ENCODE measurements at places on chromosomes 2 and 18. TPM values are rescaled to one million over a fixed set of nuclear protein-coding genes. Genes with fewer than 3 reads are reported as not detected.

GRCh38 chr18:74294526-74294925 lies 2.8 kb upstream of the CYB5A start:
- H3K27ac ChIP-seq, result no peak overlapping the region
- peaks cover 16% of the 10 kb centered on the region for H3K4me1 ChIP-seq
- no peak for DNase-seq

GRCh38 chr2:39479696-39480095 lies 42.6 kb upstream of the MAP4K3 start:
- no peaks in the 10 kb centered on the region for H3K27me3 ChIP-seq
- no peak for DNase-seq
- no peak overlapping the region for H3K27ac ChIP-seq
- no peaks in the 10 kb centered on the region for H3K4me1 ChIP-seq

GRCh38 chr2:44938287-44939105 lies 3.0 kb upstream of the SIX3 start:
- H3K27ac ChIP-seq, result no peak overlapping the region
- H3K4me3 ChIP-seq, result no peak overlapping the region
- peaks cover 5% of the 10 kb centered on the region for H3K27me3 ChIP-seq

GRCh38 chr2:150429384-150429961 lies 58.0 kb downstream of the RND3 start:
- H3K27ac ChIP-seq, result no peak overlapping the region
- DNase-seq, result no peak
- H3K4me3 ChIP-seq, result no peak overlapping the region
- no peaks in the 10 kb centered on the region for H3K36me3 ChIP-seq
- H3K4me1 ChIP-seq, result no peaks in the 10 kb centered on the region
- no peaks in the 10 kb centered on the region for H3K27me3 ChIP-seq

DNA sequence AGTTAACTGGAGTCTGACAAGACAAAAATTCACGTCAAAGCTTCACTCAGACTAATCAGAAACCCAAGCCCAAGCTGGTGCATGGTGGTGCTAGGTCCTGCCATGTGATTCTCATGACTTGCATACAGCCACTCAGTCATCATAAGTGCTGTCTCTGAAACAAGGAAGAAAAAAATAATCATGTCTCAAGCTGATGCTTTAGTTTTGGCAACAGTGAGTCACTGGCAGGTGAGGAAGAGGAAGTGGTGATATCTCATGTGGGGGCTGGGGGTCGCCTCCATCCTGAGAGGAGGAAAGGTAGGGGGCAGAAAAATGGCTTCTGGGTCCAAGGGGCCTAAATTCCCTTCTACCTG lies 136.3 kb downstream of the TMEM163 start:
- H3K36me3 ChIP-seq, result no peaks in the 10 kb centered on the region
- H3K4me3 ChIP-seq, result no peak overlapping the region
- DNase-seq, result no peak
- H3K27ac ChIP-seq, result no peak overlapping the region
- no peaks in the 10 kb centered on the region for H3K4me1 ChIP-seq

- no peaks in the 10 kb centered on the region for H3K36me3 ChIP-seq
- H3K4me1 ChIP-seq, result no peaks in the 10 kb centered on the region
- H3K27me3 ChIP-seq, result no peaks in the 10 kb centered on the region
Measured at GRCh38 chr2:216780843-216781242, 79.0 kb downstream of the TNP1 start.

DNA sequence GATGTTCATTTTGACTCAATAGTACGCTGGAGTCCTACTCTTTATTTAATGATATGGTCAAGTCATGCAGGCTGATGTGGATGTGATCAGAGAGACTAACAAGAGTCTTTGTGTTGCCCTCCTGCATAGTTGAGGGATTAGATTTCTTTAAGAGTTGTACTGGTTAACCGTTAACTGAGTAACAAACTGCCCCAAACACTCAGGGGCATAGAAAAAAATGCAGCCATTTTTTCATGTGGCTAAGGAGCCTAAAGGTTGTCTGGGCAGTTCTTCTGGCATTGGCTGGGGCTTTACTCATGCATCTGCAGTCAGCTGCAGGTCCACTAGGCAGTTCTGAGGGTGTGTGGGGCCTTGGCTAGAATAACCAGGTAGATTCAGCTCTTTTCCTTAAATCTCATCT lies 32.5 kb downstream of the DOCK10 start:
- no peaks in the 10 kb centered on the region for H3K27me3 ChIP-seq
- H3K4me3 ChIP-seq, result no peak overlapping the region
- no peak for DNase-seq

GRCh38 chr2:137948894-137949293 lies 15.4 kb upstream of the HNMT start:
- H3K27ac ChIP-seq, result no peak overlapping the region
- H3K36me3 ChIP-seq, result no peaks in the 10 kb centered on the region
- DNase-seq, result no peak
- no peak overlapping the region for H3K4me3 ChIP-seq

DNA sequence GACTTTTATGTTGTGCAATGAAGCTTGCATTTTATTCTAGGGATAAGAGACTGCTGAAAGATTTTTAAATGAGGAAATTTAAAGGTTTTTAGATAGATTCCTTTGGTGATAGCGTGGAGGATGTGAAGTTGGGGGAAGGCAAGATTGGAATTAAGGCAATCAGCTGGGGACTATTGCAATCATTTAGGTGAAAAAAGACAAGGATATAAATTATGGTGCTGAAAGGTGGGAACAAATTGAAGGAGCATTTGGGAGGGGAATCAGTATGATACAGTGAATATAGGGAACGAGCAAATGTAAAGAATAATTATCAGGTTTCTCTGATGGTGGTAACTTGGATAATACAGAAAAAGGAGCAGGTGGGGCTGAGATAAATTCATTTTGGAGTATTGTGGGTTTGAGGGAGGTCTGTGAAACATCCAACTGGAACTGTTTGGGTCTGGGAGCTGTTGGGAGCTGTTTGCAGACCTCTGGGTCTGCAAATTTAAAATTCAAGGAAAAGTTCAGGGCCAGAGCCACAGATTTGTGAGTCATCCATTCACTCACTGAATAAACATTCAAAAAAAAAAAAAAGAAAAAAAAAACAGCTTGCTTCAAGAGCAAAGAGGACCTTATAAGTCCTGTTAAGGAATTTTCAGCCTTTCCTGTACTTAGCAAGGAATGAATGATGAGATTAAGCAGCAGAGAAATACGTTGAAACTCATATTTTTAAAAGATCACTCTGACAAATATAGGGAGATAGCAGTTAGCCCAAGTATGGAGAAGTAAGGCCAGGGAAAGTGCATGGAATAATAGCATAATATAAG lies 257.5 kb upstream of the FN1 start:
- H3K27ac ChIP-seq, result no peak overlapping the region
- no peaks in the 10 kb centered on the region for H3K36me3 ChIP-seq
- no peaks in the 10 kb centered on the region for H3K27me3 ChIP-seq
- no peak overlapping the region for H3K4me3 ChIP-seq
- no peak for DNase-seq

DNA sequence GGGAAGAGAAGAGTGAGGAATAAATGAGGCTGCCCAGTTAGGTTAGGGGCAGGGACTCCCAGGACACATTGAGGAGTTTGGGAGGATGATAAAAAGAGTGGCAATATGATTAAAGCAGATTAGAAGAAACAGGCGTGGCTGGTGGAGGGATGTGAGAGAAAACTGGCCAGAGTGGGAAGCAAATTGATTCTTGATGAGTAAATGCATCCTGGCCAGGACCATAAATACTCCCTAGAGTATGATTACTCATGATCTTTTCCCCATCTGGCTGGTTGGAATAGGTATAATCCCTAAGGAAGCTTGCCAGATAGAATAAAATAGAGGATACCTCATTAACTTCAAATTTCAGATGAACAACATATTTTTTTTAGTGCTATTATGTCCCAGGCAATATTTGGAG lies 21.5 kb upstream of the DAW1 start:
- no peak overlapping the region for H3K27ac ChIP-seq
- no peaks in the 10 kb centered on the region for H3K36me3 ChIP-seq
- no peaks in the 10 kb centered on the region for H3K27me3 ChIP-seq
- H3K4me3 ChIP-seq, result no peak overlapping the region

DNA sequence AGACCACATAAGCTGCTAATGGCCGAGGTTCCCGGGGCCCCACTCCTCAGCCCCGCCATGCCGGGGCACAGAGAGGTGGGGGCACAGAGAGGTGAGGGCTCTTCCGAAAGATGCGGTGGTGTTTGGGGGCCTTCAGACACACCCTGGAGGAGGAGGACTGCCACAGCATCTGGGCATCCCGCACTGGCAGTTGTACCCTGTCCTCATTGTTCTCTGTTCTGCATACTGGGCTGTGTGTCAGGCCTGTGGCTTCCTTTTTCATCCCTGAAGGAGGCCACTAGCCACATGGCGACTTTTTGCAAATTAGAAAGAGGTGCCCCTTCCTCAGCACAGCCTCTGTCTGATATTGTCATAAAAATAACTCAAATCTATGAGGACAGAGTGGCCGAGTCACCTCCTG lies 150.1 kb downstream of the CTIF start:
- H3K4me3 ChIP-seq, result no peak overlapping the region
- H3K27ac ChIP-seq, result no peak overlapping the region

- no peaks in the 10 kb centered on the region for H3K27me3 ChIP-seq
- no peak overlapping the region for H3K27ac ChIP-seq
- H3K4me3 ChIP-seq, result no peak overlapping the region
- no peaks in the 10 kb centered on the region for H3K4me1 ChIP-seq
Measured at GRCh38 chr2:189592353-189592984, 11.9 kb upstream of the SLC40A1 start.

DNA sequence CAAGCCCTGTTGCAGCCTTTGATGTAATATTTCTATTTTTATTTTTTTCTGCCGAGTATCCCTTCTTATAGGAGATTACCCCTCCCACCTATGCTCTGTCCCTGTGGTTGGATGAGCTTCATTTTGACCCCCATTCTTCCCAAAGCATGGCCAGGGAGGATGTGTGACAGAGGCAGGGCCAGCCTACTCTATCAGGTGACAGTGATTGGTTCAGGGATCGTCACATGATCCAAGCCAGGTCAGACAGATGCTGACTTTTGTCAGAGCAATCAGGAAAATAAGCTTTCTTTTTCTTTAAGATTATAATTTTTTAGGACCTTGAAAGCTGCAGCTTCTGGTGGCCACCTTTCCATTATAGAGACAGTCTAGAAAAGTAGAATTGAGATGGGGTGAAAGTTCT lies 314.3 kb downstream of the NUP35 start:
- H3K4me3 ChIP-seq, result no peak overlapping the region
- DNase-seq, result no peak
- no peaks in the 10 kb centered on the region for H3K27me3 ChIP-seq
- no peaks in the 10 kb centered on the region for H3K4me1 ChIP-seq

GRCh38 chr2:134897932-134898331 lies 20.7 kb upstream of the CCNT2 start:
- no peak overlapping the region for H3K4me3 ChIP-seq
- H3K36me3 ChIP-seq, result no peaks in the 10 kb centered on the region
- no peaks in the 10 kb centered on the region for H3K4me1 ChIP-seq
- H3K27ac ChIP-seq, result no peak overlapping the region

GRCh38 chr2:145769011-145769716 lies 1249.2 kb upstream of the ZEB2 start:
- DNase-seq, result no peak
- H3K4me1 ChIP-seq, result no peaks in the 10 kb centered on the region
- H3K27me3 ChIP-seq, result no peaks in the 10 kb centered on the region
- H3K27ac ChIP-seq, result no peak overlapping the region
- H3K4me3 ChIP-seq, result no peak overlapping the region

- H3K27me3 ChIP-seq, result no peaks in the 10 kb centered on the region
- H3K36me3 ChIP-seq, result no peaks in the 10 kb centered on the region
- H3K27ac ChIP-seq, result no peak overlapping the region
- DNase-seq, result no peak
- H3K4me3 ChIP-seq, result no peak overlapping the region
Measured at GRCh38 chr2:226622484-226622883, 177.1 kb downstream of the IRS1 start.

GRCh38 chr2:84779781-84780180 lies 101.1 kb downstream of the TRABD2A start:
- DNase-seq, result no peak
- H3K27me3 ChIP-seq, result no peaks in the 10 kb centered on the region
- H3K27ac ChIP-seq, result no peak overlapping the region
- no peaks in the 10 kb centered on the region for H3K36me3 ChIP-seq
- no peaks in the 10 kb centered on the region for H3K4me1 ChIP-seq
- H3K4me3 ChIP-seq, result no peak overlapping the region

- no peak overlapping the region for H3K27ac ChIP-seq
- no peak overlapping the region for H3K4me3 ChIP-seq
- no peaks in the 10 kb centered on the region for H3K27me3 ChIP-seq
Measured at GRCh38 chr2:218319813-218320365, 27.6 kb upstream of the TMBIM1 start.

- no peaks in the 10 kb centered on the region for H3K36me3 ChIP-seq
- no peak overlapping the region for H3K4me3 ChIP-seq
- no peak overlapping the region for H3K27ac ChIP-seq
- H3K4me1 ChIP-seq, result no peaks in the 10 kb centered on the region
- H3K27me3 ChIP-seq, result no peaks in the 10 kb centered on the region
Measured at GRCh38 chr2:15748736-15749323, 157.2 kb downstream of the DDX1 start.

- H3K36me3 ChIP-seq, result no peaks in the 10 kb centered on the region
- no peaks in the 10 kb centered on the region for H3K4me1 ChIP-seq
- no peak for DNase-seq
- H3K27me3 ChIP-seq, result no peaks in the 10 kb centered on the region
Measured at GRCh38 chr2:205885492-205886099, 200.4 kb downstream of the INO80D start.

- H3K27ac ChIP-seq, result no peak overlapping the region
- H3K4me1 ChIP-seq, result no peaks in the 10 kb centered on the region
- H3K27me3 ChIP-seq, result no peaks in the 10 kb centered on the region
- no peaks in the 10 kb centered on the region for H3K36me3 ChIP-seq
Measured at GRCh38 chr18:39698436-39698835, 2132.8 kb upstream of the CELF4 start.

GRCh38 chr2:129751409-129751808 lies 228.1 kb upstream of the RAB6C start:
- H3K27ac ChIP-seq, result no peak overlapping the region
- H3K4me1 ChIP-seq, result no peaks in the 10 kb centered on the region
- no peak overlapping the region for H3K4me3 ChIP-seq
- no peak for DNase-seq

DNA sequence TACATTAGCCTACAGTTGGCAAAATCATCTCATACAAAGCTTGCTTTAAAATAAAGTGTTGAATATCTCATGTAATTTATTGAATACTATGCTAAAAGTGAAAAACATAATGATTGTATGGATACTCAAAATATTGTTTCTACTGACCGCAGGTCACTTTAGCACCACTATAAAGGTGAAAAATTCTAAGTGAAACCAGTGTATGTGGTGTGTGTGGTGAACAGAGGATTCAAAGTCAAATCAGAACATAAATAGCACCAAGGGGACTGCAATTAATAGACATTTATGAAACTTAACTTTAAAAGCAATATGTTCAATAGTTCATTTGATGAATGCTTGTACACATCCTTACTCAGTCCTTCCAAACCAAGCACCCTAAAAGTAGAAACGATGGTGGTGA lies 145.8 kb downstream of the AKAIN1 start:
- H3K4me3 ChIP-seq, result no peak overlapping the region
- H3K27me3 ChIP-seq, result no peaks in the 10 kb centered on the region
- H3K36me3 ChIP-seq, result no peaks in the 10 kb centered on the region

- H3K27ac ChIP-seq, result no peak overlapping the region
- peak overlapping the region; percentile 36 for H3K4me3 ChIP-seq
- no peak for DNase-seq
- H3K36me3 ChIP-seq, result no peaks in the 10 kb centered on the region
Measured at GRCh38 chr18:45838302-45839070, 13.0 kb downstream of the SIGLEC15 start.

AAK1 gene
- 48.6 TPM for total RNA-seq

ESPNL gene
- total RNA-seq, result 0.74 TPM

MMADHC gene
- total RNA-seq, result 48.1 TPM

FEV gene
- total RNA-seq, result not detected

BARD1 gene
- total RNA-seq, result 21.6 TPM

TBR1 gene
- not detected for total RNA-seq

NAT8 gene
- not detected for total RNA-seq

SKOR2 gene
- total RNA-seq, result not detected

ESCO1 gene
- 16.0 TPM for total RNA-seq

MRPL19 gene
- total RNA-seq, result 34.1 TPM

Data from vagina (tissue), 2 donors.